ENCODE measurements at places on chromosomes 5 and 9.

- no peak for DNase-seq
Measured at GRCh38 chr5:108541836-108542235, 159.9 kb upstream of the FBXL17 start.

GRCh38 chr5:75727931-75728330 is 10.7 kb upstream of the POC5 start:
- no peak for DNase-seq

DNA sequence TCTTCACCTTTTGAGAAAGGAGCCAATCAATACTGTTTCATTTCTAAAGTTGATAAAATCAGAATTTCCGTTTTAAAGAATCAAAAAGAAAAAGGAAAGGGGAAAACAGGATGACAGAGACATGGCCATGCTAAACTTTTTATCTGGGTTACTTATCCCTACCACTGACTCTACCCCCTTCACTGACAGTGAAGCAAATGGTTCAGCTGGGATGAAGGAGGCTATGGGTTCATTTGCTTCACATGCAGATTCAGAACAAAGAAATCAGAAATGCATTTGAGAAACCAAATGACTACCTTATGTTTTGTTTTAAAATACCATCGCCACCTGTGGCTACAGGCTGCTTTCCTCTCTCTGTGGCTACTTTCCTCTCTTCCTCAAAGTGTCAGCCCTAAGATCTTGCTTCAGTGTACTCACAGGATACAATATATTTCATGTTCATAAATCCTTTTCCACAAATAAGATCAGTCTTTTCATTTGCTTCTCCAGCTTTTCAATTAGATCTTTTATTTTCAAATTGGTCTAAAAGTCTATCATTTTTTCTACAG is 53.3 kb downstream of the LPAR1 start:
- DNase-seq = no peak

GRCh38 chr5:141637123-141637766 is 448 bp downstream of the RELL2 start:
- peak; percentile 40 for DNase-seq

- DNase-seq = no peak
Measured at GRCh38 chr9:105157171-105157583, 87.3 kb upstream of the SLC44A1 start.

GRCh38 chr5:165775111-165775510 is 2269.7 kb downstream of the MAT2B start:
- no peak for DNase-seq

GRCh38 chr9:107577140-107577776 is 87.7 kb upstream of the KLF4 start:
- no peak for DNase-seq

GRCh38 chr9:135478829-135479468 is 633 bp upstream of the PPP1R26 start:
- no peak for DNase-seq

DNA sequence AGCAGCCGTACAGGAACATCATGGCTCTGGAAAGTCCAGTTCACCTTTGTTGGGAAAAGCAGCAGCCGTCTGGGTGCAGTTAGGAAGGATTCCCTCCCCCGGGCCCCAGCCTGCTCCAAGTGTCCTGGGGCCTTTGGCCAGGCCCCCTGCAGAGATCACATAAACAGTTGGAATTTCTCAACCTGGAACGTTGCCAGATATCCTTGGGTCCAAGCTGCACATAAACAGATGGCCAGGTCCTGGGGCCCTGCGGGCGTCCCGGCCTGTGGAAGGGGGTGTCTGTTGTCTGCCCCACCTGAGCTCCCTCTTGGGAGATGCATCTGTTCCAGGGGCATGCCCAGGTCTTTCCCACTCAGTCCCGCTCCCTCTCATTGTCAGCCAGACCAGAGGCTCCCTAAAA is 92.7 kb downstream of the COL5A1 start:
- no peak for DNase-seq

DNA sequence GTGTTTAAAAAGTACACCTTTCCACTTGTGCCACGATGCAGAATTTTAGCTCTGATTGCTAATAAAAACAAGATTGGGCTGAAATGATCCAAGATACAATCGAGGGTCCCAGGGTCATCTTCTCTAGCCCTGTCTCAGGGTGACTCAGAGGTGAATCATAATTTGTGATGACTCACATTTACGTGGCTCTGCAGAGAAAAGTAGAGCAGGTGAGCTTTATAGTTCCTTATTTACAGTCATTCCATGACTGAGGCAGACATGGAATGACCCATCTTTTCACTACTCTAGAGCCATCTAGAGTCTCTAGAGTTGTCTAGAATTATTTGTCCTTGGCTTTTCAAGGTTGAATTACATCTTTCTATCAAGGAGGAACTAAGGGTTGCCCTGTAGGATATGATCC is 155.2 kb downstream of the GAS1 start:
- no peak for DNase-seq

DNA sequence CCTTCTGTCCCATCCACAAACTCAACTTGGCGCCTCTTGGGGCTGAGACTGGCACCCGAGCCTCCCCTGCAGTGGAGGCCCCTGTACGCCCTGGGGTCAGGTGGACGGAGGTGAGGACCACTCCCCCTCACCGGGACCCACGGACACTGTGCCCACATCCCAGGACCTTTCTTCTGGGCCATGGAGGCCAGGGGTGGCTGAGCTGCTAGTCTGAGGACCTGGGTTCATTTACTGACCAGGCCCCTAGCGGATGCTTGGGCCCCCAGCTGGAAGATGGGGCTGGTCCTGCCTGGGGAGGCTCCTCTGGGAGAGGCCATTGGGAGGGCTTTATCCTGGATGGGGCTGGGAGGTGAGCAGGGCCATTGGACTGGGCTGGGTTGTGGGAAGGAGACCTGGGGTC is 16.9 kb upstream of the SLC6A19 start:
- no peak for DNase-seq

DNA sequence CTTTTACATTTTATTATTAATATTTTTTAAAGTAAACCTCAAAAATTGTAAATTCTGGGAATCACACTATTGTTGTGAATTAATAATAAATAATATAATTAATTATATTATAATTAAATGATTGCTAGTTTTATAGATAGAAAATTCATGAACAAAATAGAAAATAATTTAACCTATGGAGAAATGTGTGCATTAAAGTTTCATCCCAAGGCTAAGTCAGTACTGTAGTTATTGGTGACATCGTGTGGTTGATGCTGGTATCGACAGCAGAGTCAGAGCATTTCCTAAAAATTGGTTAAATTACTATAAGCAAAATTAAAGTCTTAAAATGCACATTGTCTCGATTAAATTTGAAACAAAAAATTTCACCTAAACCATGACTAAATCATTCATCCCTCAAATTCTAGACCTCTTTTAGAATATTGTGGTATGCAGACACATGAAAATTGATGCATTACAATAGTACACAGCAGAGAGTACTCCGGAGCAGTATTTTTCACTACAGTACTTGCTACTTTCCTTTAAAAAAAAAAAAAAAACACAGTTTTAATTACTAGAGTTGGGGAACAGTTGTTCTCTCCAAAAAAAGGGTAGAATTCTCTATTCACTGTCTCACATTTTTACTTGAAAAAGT is 73.9 kb downstream of the RORB start:
- no peak for DNase-seq

GRCh38 chr5:146873186-146873917 is 5.2 kb downstream of the PPP2R2B start:
- no peak for DNase-seq

Measured in activated T-cell treated with anti-CD3 and anti-CD28 coated beads for 1 hour (primary cell).